Astrocyte of the hippocampus (primary cell): ENCODE measurements at places on chromosomes 3 and 15.

DNA sequence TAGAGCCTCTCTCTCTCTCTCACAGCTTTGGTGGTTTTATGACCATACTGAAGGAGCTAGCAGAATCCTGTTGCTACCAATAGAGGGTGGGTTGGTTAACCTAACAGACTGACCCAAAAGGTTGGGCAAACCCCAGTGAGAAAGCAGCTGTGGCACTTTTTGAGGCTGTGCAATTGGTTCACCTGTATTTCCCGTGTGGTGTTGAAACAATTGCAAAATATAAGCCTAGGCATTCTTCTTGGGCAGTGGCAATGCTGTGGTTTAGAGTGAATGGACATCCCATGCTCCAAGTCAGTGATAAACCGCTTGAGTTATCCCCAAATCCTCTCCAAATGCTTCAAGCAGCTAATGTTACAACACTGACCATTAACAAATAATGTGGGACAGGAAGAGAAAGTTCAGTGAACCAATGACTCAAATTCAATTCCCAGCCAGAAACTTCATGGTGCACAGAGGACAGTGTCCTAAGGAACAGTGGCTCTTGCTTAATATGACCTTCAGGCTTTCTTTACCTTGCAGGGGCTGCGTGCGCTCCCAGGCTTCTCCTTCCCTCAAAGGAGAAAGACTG is 261.9 kb upstream of the ICE2 start:
- DNase-seq: no peak

DNA sequence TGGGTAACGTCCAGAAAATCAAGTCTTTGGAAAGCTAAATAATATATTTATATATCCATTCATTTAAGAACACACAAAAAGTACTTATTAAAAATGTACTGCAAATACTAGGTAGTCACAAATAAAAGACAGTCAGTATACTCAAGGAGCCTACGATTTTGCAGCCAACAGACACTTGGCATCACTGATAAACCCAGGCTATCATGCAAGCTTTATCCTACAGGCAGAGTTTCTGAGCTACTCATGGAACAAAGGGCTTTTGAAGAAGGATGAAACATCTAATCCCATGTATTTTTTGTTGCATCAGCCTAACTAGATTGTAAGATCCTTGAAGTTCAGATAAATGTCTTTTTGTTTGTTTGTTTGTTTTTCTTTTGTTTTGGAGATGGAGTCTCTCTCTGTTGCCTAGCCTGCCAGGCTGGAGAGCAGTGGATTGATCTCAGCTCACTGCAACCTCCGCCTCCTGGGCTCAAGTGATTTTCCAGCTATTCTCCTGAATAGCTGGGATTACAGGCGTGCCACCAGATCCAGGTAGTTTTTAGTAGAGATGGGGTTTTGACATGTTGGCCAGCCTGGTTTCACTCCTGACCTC is 319.4 kb upstream of the MDFIC2 start:
- no peak for DNase-seq

- DNase-seq: no peak
These were observed 10.9 kb upstream of the CRYBG3 start for GRCh38 chr3:97810779-97811390.

DNA sequence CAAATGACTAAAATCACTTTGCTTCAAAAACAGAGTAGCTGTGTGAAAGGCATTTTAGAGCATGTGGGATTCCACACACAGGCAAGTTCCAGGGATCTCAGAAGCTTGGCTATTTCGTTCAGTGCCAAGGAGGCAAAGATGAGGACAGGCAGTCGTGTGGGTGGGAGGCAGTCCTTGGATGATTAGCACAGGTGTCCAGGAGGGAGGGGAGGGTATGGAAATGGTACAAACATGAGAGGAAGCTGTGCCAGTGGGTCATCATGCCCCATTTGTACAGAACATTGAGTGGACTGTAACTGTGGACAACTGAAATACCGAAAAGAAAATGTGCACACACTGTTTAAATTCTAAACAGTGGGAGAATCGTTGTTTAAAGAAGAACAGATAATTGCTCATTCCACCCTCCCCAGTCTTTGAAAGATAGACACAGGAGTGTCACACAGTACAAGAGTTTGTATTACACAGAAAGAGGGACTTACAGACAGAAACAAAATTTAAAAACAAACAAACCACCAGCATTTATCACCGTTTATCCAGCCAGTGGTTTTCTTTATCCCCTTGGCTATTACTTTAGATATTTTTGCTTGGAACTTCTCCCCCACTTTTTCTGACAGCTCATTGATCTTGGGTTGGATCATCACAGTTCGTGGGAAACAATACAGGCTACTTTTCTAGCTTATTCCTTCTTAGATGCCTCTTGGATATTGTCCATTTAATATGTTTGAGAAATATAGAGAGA is 122.9 kb downstream of the GREM1 start:
- no peak for DNase-seq

DNA sequence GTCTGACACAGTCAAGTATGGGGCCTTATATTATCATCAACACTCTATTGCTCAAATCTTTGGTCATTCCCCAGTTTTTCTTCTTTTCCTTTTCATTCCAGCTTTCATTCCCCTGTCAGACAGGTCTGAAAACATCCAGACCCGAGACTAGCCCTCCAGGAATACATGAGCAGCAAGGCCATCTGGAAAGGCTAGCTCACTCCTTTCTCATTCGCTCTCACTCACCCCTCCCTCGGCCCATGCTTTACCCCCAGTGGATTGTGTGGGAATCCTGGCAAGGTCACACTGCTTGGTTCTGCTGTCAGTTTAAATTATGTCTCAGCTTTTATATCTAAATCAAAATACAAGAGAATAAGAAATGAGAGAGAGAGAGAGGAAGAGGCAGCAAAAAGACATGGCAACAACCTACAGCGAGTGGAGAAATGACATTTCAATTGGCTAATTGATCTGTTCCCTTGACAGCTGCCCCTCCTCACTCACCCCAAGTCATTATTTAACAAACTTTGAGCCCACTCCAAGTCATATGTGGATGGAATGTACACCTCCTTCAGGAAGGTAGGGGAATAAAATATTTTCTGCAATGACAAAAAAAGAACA is 962.2 kb downstream of the TUSC7 start:
- DNase-seq: no peak

DNA sequence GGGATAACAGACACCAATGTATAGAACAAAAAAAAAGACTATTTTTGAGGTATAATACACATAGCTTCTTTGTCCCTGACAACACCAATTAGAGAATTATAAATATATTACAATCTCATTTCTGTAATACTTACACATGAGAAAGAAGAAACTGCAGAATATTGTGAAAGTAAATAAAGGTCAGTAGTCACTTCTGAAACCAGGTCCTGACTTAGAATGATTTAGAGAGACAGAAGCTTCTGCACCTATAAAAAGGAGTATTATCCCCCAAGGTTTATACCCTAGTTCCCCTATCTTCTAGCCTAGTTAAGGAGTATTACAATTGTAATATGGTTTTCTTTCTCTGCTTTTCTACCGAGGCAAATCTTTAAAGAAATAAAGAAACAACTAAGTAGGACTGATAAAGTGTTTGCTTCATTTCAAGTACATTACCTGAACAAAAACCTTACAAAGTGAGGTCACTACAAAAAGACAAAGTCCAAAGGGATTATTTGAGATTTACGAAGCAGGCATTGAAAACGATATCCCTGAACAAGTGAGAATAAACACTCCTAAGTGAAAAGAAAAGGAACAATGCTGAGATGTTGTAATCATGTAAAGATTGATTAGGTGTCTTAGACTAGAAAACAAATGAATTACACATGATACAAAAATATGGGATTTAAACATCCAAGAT is 103.0 kb downstream of the GBE1 start:
- no peak for DNase-seq

- peak; percentile 83 for DNase-seq
These were observed 303.5 kb downstream of the PTPRG start for GRCh38 chr3:61864886-61865285.
